ENCODE measurements at places on chromosomes 11 and 22. TPM values are rescaled to one million over a fixed set of nuclear protein-coding genes. Genes with fewer than 3 reads are reported as not detected.

CCDC87 gene
- 0.30 TPM for polyA plus RNA-seq

ANGPTL5 gene
- polyA plus RNA-seq = not detected

OR52I1 gene
- not detected for polyA plus RNA-seq

FIBIN gene
- not detected for polyA plus RNA-seq

NEFH gene
- polyA plus RNA-seq = not detected

- no peak for DNase-seq
Observed at GRCh38 chr11:87265979-87266378, 228.2 kb downstream of the TMEM135 start.

GRCh38 chr22:49901457-49901856, 16.8 kb downstream of the ALG12 start:
- DNase-seq = no peak

DNA sequence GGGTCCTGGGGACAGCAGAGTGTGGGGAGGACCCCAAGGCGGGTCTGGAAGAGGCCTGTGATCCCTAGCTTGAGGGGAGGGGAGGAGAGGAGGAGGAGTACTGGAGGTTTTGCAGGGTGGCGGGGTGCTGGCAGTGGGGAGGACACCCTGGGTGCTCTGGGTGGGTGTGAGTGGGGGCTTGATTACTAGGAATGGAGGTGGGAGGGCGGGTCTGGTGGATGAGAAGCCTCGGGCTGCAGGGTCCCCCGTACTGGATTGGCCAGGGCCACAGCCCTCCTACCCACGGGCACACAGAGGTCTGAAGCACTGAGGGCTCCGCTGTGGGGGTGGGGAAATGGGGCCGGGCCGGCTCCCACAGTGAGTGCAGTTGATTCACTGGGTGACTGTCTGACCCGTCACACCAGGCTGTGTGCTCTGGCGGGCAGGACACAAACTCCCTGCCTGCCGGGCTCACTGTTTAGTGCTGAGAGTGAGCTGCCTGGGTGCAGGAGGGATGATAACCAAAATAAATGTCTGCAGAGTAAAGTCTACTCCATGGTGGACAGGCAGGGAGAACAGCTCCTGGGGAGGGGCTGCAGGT, 114.2 kb downstream of the CACNA1I start:
- no peak for DNase-seq

- DNase-seq = no peak
Observed at GRCh38 chr11:122253589-122254231, 137.7 kb upstream of the BLID start.

- no peak for DNase-seq
Observed at GRCh38 chr22:42150727-42151590, 20.3 kb upstream of the CYP2D6 start.

DNA sequence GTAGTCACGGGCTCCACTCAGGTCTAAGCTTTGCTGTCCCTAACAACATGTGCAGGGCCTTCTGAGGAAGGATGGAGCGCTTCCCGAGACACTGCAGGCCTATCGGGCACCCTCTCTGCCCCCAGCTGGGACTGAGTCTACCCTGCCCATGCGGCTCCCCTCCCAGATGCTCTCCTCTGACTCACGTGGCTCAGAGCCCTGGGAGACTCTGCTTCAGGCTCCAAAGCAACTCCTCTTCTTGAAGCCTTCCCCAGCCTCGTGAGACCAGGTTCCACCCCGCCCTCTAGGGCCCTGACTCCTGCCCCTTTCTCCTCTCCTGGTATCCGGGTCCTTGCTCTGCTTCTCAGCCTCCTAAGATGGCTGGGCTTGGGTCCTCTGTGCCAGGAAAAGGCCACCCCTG, 28.4 kb upstream of the ARFGAP3 start:
- DNase-seq = no peak

- peak; percentile 35 for DNase-seq
Observed at GRCh38 chr11:1844221-1845094, 5.7 kb downstream of the TNNI2 start.

DNA sequence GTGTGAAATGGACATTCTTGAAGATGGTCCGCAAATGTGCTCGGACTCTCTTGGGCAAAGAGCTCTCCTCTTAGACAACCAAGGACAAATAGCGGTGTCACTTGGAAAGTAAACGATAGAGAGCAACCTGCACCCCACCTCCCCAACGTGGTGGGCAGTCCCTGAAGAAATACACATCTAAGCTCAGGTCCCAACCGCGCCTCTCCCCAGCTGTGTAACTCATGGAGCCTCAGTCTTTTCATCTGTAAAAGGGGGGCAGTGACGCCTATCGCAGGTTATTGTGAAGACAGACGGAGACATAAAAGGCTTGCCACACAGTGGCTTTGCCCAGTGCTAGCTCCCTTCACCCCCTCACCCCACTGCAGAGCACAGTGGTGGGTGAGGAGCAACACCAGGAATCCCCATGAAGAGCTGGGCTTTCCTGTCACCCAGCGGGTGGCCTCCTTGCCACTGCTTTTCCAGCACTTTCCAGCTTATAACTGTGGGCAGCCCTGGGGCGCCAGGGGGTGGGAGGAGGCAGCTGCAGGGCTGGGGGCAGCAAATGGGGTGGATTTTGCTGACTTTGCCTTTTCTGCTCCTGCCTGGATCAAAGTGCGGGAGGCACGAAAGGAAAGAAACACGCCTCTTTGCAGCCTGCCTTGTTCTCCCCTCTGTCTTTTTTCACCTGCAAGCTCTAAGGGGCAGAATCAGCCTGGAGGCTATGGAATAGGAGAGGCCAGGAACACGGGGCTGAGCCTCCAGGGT, 73.7 kb upstream of the TSPAN18 start:
- no peak for DNase-seq

- no peak for DNase-seq
Observed at GRCh38 chr22:20937031-20937793, 20.0 kb downstream of the CRKL start.
